ENCODE measurements at places on chromosomes 12 and 14. TPM values are rescaled to one million over a fixed set of nuclear protein-coding genes. Genes with fewer than 3 reads are reported as not detected.

The SERPINA9 gene
- total RNA-seq = not detected

DNA sequence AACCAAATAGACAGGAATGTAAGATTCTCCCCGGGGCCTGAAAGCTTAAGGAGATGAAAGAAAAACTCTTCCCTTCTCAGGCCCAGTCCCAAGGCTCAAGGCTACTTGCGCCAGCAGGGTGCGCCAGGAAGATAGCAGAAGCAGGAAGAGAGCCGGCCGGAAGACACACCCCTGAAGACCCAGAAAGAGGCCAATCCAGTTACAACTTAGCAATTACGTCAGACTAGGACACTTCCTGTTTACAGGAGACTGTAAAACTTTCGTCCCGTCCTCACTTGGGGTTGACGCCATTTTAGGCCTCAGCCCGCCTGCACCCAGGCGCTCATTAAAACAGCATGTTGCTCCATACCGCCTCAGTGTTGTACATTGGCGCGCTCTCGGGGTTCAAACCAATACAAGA is 9.4 kb downstream of the COX16 start:
- no peaks in the 10 kb centered on the region for H3K4me1 ChIP-seq
- H3K27me3 ChIP-seq = no peaks in the 10 kb centered on the region
- DNase-seq = peak; percentile 81
- H3K36me3 ChIP-seq = peaks cover 11% of the 10 kb centered on the region

GRCh38 chr12:98767248-98767647 is 122.2 kb downstream of the APAF1 start:
- no peak overlapping the region for H3K27ac ChIP-seq
- H3K27me3 ChIP-seq = no peaks in the 10 kb centered on the region
- H3K4me3 ChIP-seq = no peak overlapping the region
- no peaks in the 10 kb centered on the region for H3K4me1 ChIP-seq

GRCh38 chr14:103164006-103164405 is 40.7 kb downstream of the TNFAIP2 start:
- H3K27ac ChIP-seq = no peak overlapping the region
- no peaks in the 10 kb centered on the region for H3K4me1 ChIP-seq
- no peaks in the 10 kb centered on the region for H3K27me3 ChIP-seq
- no peak for DNase-seq

DNA sequence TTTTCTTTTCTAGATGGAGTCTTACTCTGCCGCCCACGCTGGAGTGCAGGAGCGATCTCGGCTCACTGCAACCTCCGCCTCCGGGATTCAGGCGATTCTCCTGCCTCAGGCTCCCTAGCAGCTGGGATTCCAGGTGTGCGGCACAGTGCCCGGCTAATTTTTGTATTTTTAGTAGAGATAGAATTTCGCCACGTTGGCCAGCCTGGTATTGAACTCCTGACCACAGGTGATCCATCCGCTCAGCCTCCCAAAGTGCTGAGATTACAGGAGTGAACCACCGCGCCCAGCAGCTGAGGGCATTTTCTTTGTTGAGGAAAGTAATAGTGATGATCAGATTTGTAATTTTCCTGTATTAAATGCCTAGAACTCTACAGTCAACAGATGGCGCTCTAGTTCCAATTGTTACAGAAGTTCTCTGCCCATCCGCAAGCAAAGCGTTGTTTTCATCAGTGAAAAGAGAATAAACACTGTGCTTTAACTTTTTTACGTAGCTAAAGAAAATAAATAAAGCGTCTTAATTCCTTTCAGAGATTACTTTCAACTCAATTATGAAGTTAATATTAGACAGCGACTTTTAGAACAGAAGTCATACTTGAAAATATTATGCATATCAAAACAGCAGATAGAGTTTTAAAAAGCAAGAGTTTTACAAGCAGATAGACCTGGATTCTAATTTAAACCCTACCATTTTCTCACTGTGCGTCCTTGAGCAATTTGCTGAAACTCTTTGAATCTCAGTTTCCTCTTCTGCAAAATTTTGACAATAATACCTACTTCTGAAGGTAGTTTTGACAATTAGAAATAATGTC is 335.1 kb downstream of the DUSP6 start:
- H3K4me1 ChIP-seq = no peaks in the 10 kb centered on the region
- DNase-seq = peak; percentile 38
- H3K27ac ChIP-seq = no peak overlapping the region
- no peaks in the 10 kb centered on the region for H3K36me3 ChIP-seq
- no peaks in the 10 kb centered on the region for H3K27me3 ChIP-seq

- no peaks in the 10 kb centered on the region for H3K27me3 ChIP-seq
- H3K4me3 ChIP-seq = no peak overlapping the region
- H3K4me1 ChIP-seq = no peaks in the 10 kb centered on the region
- DNase-seq = no peak
Measured at GRCh38 chr14:96538990-96539317, 36.8 kb downstream of the PAPOLA start.

- no peaks in the 10 kb centered on the region for H3K27me3 ChIP-seq
- no peak overlapping the region for H3K4me3 ChIP-seq
- no peak overlapping the region for H3K27ac ChIP-seq
- H3K4me1 ChIP-seq = peaks cover 4% of the 10 kb centered on the region
Measured at GRCh38 chr12:46212108-46212982, 56.5 kb downstream of the SLC38A1 start.

GRCh38 chr12:93793983-93794382 is 116.8 kb downstream of the CRADD start:
- peaks cover 4% of the 10 kb centered on the region for H3K4me1 ChIP-seq
- DNase-seq = no peak
- no peak overlapping the region for H3K4me3 ChIP-seq
- H3K27ac ChIP-seq = no peak overlapping the region

Measured in H9 (cell line).